ENCODE measurements at places on chromosomes 5 and 9.
A peak's percentile ranks its signal among the peaks of the same experiment; 100 is the strongest.

- peak; percentile 22 for DNase-seq
Measured at GRCh38 chr9:77977210-77977611, 54.4 kb downstream of the GNAQ start.

DNA sequence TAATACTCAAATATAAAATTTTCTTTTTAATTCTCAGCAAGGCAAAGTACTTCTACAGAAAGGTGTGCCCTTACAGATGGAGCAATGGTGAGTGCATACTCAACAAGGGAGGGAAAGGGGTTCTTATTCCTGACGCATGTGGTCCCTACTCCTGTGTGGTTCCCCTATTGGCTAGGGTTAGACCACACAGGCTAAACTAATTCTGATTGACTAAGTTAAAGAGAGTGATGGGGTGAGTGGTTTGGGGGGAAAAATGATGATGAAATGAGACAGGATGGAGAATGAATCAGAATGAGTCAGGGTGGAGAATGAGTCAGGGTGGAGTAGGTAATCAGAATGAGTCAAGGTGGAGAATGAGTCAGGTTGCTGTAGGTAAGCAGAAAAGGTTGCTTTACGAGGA, 22.9 kb upstream of the HMGCS1 start:
- no peak for DNase-seq

DNA sequence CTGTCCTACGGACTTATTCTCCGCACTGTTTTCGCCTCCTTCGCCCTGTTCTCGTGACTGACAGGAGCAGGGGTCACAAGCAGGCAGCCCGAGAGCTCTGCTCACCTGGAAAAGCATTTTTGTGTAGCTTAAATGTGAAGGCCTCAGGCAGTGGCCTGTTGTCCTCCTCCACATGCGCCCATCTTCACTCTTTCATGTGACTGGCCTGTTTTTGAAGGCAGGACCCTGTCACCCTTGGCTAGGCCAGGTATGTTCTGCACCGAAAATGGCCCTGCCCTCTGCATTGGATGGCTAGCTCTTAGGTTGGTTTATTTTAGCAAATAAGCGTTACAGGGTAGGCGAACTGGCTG, 614 bp upstream of the CPLANE1 start:
- DNase-seq: no peak

DNA sequence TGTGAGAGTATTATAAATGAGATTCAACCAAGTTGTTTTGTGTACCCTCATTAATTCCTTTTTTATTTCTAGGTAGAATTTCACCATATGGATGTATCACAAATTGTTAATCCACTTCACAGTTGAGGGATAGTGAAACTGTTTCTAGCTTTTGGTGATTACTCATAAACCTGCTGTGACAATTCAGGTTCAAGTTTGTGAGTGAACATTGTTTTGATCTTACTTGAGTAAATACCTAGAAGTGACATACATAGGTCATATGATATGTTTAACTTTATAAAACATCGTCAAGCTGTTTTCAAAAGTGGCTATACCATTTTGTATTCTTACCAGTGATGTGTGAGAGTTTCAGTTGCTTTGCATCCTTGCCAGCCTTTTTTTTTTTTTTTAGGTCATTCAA, 112.9 kb downstream of the CAMK4 start:
- DNase-seq: no peak

DNA sequence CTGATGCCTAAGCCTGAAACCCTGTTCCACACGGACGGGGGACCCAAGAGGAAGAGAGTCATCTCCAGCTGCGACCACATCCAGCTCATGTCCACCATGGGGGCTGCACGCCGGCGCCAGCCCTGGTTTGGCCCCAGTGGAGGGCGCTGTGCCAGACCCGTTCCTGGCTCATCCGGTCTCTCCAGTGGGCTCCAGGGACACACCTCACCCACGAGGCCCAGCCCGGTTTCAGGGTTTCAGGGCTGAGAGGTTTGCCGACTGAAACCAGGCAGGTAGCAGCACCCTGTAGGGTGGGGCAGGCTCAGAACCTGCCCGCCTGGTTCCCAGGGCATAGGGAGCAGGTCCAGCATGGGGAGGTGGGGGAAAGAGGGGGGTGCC, 71.4 kb upstream of the STXBP1 start:
- no peak for DNase-seq

- no peak for DNase-seq
Measured at GRCh38 chr5:64576250-64576649, 70.4 kb downstream of the RGS7BP start.

DNA sequence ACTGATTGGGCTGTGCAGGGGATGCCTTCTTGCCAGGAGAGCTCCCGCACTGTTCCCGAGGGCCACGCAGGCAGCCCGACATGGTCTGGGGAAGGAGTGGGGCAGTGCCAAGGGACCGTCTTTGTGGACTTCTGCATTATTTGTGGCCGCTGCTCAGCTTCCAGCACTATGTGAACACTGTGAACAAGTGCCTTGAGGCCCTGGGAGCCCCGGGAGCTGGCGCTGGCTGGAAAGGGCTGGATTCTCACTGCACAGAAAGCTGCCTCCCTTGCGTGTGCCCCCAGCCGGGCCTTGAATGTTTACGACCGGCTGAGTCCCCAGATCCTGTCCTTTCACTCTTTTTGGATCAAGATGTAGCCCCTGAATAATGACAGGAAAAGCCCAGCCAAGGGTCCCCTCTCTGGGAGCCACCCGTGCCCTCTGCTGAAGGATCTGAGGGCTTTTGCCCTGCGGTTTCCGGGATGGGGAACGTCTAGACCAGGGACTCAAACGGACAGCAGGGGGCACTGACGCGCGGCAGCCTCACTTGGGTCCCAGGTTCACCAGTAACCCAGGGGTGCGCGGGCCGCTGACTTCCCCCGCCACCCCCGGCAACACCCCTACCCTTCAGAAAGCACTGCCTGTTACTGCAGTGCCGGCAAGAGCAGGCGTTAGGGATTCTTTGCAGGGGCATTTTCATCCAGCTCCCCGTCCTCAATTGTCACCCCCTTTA, 98.9 kb upstream of the FCN2 start:
- DNase-seq: no peak
